ENCODE measurements at places on chromosomes 16 and 17.

DNA sequence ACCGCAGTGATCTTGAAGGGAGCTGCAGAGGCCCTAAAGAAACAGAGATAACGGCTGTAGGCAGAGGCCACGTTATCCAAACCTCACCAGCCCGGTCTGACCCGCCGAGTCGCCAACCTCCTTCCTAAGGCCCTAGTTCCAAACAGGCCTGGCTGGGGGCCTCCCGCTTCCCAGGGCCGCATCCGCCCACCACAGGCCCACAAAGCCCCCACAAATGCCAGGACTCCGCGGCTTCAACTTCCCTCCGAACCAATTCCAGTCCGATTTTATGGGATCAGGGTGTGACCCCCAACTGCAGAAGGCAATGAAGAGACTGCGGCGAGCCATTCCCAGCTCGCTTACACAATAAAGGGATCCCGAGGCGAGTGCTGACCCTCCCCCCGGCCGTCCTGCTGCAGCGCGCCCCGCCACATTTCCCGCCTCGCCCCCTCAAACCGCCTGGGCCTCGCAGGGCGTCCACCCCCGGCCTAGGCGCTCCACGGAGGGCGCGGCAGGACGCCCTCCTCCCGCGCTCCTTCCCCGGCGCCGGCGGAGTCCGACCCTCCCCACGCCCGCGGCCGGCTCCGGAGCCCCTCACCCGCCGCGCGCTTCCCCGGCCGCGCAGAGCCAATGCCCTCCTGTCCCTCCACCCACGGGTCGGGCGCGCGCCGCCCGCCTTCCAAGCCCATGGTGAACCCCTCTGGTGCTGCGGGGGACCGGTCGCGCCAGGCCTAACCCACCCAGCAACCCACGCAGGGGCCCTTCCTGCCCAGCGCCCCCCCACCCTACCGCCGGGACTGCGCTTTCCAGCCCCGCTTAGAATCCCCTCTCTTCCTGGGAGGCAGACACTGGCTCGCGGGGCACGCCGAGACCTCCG is 926 bp downstream of the MYH10 start:
- peak; percentile 11 for DNase-seq

- DNase-seq: no peak
Measured at GRCh38 chr17:79041723-79042420, 17.9 kb downstream of the C1QTNF1 start.

- no peak for DNase-seq
Measured at GRCh38 chr17:68210570-68211315, 37.1 kb upstream of the AMZ2 start.

DNA sequence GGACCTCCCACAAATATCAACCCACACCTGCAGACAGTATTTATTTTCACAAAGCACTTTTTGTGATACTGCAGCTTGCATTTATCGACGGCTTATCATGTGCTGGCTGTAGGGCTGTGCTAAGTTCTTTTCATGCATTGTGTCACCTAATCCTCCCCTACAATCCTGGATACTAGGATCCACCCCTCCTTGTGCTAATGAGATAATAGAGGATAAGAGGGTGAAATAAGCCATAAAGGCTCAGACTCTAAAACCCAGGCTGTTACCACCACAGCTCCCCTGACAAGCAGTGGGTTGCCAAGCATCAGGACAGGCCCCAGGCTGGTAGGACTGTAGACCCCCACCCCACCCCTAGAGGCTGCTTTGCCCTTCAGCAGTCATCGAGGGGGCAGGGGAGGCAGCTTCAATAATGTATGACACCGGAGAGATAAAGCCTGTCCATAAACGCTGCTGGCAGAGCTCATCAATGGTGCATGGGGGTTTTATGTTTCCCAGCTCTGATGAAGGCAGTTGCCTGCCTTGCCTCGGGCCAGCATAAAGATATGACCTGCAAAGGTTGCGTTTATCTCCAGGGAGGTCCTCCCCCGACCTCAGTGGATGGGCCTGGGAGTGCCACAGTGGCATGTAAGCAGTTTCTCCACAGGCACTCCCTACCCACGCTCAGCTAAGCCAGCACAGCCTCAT is 73.9 kb upstream of the C16orf82 start:
- no peak for DNase-seq

- DNase-seq: no peak
Measured at GRCh38 chr16:49183911-49184310, 97.7 kb downstream of the CBLN1 start.

- DNase-seq: no peak
Measured at GRCh38 chr16:72722552-72722951, 325.4 kb downstream of the ZFHX3 start.

- no peak for DNase-seq
Measured at GRCh38 chr16:50940275-50940854, 198.5 kb downstream of the CYLD start.

- no peak for DNase-seq
Measured at GRCh38 chr16:29313559-29314048, 92.9 kb downstream of the NPIPB11 start.

- DNase-seq: no peak
Measured at GRCh38 chr16:12157517-12158093, 181.1 kb downstream of the SNX29 start.

- DNase-seq: no peak
Measured at GRCh38 chr16:12576878-12577277, 226.8 kb downstream of the CPPED1 start.

- no peak for DNase-seq
Measured at GRCh38 chr17:44840936-44841335, 6.7 kb upstream of the HIGD1B start.

DNA sequence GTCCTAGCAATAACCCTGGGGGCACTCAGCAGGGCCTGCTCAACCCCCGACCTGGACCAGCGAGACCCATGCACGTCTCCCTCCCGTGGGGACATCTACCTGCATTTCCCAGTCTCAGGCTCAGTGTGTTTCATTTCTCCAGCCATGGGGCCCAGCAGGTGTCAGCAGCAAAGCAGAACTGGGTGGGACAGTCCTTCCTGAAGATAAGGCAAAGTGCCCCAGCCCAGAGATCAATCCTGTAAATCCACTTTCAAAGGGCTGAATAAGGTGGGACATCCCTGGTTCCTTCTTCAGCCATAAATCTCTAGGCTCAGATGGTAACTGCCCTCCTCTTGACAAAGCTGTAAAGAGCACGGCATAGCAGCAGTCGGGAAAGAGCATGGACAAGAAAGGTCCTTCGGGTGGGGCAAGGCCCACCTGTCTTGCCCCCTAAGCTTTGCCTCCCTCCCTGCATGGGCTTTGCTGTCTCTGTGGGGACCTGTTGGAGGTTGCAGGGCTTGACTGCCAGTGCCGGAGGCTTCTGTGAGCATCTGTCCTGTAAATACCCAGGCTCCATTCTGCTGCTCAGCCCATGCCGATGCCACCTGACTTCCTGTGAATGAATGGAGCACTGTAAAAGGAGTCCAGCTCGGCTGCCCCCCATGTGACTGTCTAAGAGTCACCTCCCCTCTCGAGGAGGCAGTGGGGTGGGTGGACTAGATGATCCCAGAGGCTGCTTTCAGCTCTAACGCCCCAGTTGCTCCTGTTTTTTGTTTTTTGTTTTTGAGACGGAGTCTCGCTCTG is 84.8 kb upstream of the TBC1D3K start:
- no peak for DNase-seq

DNA sequence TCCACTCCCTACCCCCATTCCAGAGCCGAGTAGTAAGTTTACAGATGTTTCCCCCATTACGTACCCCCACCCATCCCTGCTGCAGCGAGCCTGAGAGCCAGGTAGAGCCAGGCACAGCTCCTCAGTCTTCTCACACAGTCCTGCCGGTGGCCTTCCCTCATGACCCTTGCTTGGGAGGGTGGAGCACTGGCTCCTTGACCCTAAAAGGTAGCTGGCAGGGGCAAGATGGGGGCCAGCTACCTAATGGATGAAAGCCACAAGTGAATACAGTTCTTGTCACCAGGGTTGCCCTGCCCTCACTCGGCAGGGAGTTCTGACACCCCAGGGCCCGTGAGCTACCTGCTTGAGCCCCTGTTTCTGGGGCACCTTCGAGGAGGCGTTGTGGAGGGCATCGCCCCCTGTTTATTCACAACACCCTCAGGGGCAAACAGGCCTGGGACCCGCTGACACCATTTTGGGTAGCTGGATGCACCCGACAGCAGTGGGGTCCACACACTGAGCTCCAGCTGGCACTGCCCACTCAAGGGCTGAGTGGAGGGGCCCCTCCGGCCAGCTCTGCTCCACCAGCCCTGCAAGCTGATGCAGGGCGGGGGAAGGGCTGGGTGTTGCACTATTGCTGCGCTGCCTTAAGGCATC is 22.2 kb downstream of the ADAM11 start:
- no peak for DNase-seq

GRCh38 chr16:87202346-87202745 is 114.8 kb downstream of the C16orf95 start:
- DNase-seq: no peak

GRCh38 chr17:7853691-7854038 is 1.2 kb upstream of the TMEM88 start:
- DNase-seq: no peak

DNA sequence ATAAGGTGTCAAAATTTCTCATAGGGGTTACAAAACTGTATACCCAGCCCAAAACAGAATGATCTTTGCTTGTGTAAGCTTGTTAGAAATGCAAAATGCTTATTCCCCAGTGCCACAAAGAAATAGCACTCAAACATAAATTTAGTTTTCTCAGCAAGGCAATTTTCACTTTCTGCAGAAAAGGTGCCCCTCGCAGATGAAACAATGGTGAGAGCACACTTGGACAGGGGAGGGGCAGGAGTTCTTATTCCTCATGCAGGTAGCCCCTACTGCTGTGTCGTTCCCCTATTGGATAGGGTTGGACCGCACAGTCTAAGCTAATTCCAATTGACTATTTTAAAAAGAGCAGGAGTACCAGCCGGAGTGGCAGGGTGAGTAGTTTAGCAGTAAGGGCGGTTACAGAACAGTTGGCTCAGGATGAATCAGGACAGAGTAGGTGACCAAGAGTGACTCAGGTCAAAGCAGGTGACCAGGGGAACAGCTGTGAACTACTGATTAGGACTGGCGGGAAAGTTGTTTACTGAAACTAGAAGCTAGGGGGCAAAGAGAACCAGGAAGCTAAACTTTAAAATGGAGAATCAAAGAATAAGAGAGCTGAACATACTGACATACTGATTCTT is 5.5 kb upstream of the LDHD start:
- DNase-seq: no peak

- DNase-seq: no peak
Measured at GRCh38 chr16:60087530-60087929, 1353.4 kb upstream of the GOT2 start.

DNA sequence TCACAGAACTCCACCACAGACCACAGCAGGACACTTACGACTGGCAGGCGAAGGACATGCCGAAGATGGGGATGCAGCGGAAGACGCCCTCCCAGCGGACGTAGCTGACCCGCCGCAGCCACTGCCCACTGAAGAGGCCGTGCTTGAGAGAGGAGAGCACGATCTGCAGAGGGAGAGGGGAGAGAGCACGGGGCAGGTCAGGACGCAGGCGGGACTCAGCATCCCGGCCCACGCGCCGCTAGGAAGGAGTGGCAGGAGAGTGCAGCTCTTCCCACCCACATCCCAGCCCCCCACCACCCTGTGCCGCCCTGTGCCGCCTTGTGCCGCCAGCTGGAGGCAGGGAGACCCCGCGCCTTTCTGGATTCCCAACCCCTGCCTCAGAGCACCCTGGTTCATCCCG is 14.5 kb downstream of the SLC38A10 start:
- no peak for DNase-seq

DNA sequence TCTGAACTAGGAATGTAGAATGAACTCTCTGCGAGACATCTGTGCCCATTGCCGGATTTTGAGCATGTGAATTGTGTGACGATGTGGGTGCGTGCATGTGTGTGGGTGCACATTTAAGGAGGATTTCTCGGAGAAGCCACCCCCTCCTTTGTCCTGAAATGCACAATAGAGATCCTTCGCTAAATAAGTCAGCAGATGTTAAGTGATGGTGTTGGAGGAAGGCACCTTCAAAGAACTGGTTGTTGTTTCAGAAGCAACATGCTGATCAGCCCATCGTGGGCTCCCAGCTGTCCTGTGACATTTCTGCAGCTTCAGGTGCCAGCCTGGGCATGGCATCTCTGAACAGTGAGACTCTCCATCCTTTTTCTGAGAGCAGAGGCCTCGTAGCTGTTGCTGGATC is 194.9 kb downstream of the MSI2 start:
- DNase-seq: no peak

- DNase-seq: no peak
Measured at GRCh38 chr17:44905006-44906000, 6.1 kb upstream of the EFTUD2 start.

GRCh38 chr16:25110387-25110947 is 1.1 kb upstream of the LCMT1 start:
- DNase-seq: no peak

- no peak for DNase-seq
Measured at GRCh38 chr16:4463522-4464163, 10.8 kb downstream of the NMRAL1 start.

- DNase-seq: no peak
Measured at GRCh38 chr17:2383628-2384167, 17.2 kb downstream of the MNT start.

DNA sequence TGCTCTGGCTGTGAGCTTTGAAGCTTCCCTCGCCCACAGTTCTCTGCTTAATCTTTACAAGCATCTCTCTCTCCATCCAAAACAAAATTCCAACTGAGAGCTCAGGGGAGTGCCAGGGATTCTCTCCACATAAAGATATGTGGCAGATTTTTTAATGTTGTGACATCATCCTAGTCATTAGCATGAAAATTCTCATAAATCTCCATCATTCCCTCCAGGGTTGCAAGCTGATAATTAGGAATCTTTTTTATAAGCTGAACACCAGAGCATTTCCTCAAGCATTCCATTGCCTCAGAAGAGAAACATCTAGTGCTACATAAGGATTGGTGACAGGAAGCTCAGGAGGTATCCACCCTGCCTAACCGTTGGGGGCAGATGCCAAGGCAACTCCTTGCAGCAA is 82.4 kb upstream of the DNAH9 start:
- no peak for DNase-seq

DNA sequence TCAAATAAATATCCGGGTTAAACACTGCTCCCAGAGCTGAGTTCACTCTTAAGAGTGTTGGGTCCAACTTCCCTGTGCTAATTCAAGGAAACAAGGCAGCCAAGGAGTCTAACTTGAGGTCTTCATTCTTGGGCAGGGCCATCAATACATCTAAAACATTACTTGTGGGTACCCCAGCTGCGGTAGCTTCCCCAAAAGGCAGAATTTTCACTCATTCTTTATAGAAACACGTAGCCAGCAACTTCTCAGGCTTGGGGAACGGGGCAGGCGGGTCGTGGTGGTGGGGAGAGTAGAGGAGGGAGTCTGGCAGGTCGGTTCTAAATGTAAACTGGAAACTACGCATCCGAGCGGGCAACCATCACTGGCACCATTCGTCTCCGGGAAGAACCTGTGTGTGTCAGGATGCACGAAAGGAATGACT is 666 bp upstream of the METTL9 start:
- no peak for DNase-seq

- DNase-seq: no peak
Measured at GRCh38 chr17:39600288-39600996, 7.3 kb downstream of the NEUROD2 start.

GRCh38 chr16:28063591-28064061 is at the start of gene GSG1L:
Gene GSG1L, minus strand, starts transcription at chr16:28063714. Its CDS starts 290 bp downstream, at chr16:28063424.
- no peak for DNase-seq

DNA sequence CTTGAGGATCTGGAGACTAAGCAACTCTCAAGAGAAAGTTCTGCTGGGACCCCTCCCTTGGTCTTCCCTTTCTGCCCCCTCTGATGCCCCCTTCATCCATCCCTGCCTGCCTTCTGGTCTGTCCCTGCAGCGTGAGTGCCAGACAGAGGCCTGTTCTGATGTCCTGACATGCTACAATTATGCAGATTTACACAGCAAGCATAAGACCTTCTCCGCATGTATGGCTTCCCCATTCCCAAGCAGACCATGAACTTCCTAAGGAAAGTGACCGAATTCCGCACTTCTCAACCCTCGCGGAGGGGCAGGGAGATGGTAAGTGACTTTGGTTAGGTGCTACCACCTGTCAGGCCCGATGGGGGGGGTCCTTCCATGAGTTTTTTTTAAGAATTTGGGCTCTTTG is 150.1 kb upstream of the SDK2 start:
- no peak for DNase-seq

Measured in T-helper 17 cell (primary cell).